ENCODE measurements at places on chromosomes 1 and 21. TPM values are rescaled to one million over a fixed set of nuclear protein-coding genes. Genes with fewer than 3 reads are reported as not detected.

Gene VHLL
- polyA plus RNA-seq, result not detected

Gene LMO4
- polyA plus RNA-seq, result 51.8 TPM

Gene GCSAML
- not detected for polyA plus RNA-seq

Gene OR2M3
- polyA plus RNA-seq, result not detected

Gene ASPM
- 0.25 TPM for polyA plus RNA-seq

Gene RNU1-4
- not detected for polyA plus RNA-seq

Gene KRTAP7-1
- polyA plus RNA-seq, result not detected

Gene RXRG
- not detected for polyA plus RNA-seq

Data from aorta (tissue), 5 donors.